ENCODE measurements at places on chromosomes 11 and 22. TPM values are rescaled to one million over a fixed set of nuclear protein-coding genes. Genes with fewer than 3 reads are reported as not detected.

DNA sequence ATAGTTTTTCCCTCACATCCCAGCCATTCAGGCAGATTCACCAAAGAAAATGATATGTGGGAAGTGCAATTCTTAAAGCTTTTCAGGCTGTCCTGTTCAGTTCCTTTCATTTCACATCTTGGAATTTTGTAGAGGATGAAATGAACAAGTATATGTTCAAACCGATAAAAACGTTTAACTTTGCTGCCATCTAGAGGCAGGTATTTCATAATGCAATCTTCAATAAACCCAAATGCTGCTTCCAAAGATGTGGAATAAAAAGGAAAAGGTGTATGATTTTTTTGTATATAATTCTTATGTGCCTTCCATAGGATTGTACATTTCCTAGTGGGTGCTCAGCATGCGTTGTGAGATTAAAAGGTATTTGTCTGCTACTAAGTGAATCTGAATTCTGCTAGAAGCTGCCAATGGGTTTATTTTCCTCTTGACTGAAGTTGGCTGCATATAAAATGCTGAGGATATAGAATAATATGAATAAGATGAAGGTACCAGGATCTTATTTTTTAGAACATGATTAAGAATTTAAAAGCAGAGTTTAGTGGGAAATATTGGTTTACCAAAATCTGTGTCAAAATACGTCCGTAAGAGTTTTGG lies 199.3 kb downstream of the PGR start:
- no peak for DNase-seq

DNA sequence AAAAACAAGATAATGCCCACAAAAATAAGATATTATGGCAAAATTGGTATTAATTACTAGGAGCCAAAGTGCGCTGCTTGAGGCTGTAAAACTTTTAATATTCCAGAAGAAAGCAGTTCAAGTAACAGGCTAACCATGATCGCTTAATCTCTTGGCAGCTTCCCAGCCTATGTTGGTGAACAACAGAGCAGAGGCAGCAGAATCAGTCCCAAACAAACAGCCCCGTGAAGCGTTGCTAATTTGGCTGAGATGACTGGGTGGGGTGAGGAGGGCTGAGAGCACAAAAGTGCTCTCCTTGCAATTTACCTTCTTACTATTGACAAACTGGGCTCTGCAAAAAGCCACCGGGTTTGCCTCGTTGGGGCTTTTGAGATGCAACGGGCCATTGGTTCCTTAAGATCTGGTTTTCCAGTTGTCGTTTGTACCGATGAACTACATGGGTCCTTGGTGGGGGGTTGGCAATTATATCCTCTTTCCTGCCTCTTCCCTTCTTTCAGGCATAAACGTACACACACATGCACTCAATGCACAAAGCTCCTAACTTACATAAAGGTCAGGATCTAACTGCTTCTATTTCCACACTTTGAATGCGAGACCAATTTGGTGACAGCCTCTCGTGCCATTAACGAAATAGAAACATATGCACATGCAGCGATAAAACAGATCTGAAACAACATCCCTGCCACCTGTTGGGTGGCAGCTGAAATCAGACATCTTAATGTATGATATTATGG lies 407.6 kb upstream of the CADM1 start:
- peak; percentile 77 for DNase-seq

BEST1 gene
- 1.0 TPM for total RNA-seq

DNA sequence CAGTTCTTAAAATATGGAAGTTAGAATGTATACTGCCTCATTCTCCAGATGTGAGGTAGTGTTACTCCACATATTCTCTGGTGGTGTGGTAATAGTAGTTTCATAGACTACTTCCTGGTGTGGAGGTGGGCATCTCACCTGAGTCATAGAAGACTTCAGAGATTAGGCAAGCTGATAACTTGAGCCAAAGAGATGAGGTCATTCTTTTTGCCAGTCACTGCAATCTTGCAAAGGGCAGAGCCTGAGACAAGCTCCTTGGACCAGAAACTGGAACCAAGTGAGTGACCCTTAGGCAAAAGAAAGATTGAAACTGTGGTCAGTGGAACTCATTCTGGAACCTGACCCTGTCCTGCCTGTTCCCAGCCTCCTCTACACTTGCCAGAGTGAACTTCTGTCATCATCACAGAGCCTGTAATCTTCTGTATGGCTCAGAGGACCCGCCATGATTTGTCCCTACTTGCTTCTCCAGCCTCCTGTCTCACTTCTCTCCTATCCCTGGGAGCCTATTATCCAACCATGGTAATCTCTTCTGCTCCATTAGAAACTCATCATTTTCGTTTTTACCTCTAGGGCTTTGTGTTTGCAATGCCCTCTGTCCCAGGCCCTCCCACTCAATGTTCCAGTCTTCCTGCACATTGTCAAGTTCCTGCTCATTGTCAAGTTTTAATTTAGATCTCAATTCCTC lies 10.6 kb upstream of the CCDC83 start:
- DNase-seq: no peak

DNA sequence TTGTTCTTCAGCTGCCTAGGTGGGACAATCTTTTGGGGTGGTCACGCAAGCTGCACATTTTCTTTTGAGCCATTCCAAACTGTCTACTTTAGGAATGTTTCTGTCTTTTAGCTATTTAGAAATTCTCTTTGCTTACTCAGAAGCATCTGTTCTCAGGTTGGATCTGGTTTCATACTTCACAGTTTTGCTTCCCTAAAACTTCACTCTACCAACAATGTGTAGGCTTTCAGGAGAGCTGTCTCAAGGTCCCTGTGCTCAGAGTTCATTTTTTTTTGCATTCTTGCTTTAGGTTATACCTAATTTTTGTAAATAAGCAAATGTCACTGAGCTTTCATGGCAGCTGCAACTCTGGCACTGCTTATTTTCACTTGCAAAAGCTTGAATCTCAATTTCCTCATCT lies 36.7 kb downstream of the CCDC90B start:
- DNase-seq: no peak

- no peak for DNase-seq
Observed at GRCh38 chr11:113279591-113279990, 34.8 kb upstream of the TTC12 start.

P2RX6 gene
- not detected for total RNA-seq

DNA sequence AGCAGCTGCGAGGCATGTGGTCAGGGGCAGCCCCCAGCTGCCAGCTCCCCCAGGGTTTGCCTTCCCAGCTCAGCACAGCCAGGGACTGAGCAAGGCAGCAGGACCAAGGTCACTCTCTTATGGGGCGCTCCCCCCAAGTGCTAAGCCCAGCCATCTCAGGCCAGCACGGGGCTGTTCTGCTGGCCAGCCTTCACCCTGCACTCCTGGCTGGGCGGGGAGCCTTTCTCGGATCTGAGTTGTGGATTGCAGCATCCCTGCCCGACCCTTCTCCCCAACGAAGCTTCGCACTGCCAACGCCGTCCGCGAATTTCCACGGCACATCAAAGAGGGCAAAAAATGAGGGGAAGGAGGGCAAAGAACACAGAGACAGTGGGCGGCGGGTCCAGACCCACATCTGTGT lies 42.5 kb upstream of the GAL start:
- DNase-seq: no peak

DNA sequence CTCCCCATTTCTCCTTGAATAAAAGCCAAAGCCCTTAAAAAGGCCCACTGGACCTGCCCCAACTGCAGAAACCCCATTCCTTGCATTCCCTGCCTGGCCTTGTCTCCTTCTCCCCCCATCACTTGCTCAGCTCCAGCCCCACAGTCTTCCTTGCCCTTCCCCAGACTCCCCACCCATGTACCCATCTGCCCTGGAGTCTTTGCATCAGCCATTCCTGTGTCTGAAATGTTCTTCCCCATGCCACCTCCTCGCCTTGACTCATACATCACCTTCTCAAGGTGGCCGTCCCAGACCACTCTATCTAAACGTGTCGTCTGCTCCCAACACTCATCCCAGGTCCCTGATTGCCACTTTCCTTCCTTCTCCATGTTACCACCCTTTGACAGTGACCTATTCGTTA lies 77.4 kb upstream of the SHANK2 start:
- no peak for DNase-seq

PLAAT4 gene
- total RNA-seq: 53.6 TPM

MRGPRX3 gene
- total RNA-seq: not detected

DNA sequence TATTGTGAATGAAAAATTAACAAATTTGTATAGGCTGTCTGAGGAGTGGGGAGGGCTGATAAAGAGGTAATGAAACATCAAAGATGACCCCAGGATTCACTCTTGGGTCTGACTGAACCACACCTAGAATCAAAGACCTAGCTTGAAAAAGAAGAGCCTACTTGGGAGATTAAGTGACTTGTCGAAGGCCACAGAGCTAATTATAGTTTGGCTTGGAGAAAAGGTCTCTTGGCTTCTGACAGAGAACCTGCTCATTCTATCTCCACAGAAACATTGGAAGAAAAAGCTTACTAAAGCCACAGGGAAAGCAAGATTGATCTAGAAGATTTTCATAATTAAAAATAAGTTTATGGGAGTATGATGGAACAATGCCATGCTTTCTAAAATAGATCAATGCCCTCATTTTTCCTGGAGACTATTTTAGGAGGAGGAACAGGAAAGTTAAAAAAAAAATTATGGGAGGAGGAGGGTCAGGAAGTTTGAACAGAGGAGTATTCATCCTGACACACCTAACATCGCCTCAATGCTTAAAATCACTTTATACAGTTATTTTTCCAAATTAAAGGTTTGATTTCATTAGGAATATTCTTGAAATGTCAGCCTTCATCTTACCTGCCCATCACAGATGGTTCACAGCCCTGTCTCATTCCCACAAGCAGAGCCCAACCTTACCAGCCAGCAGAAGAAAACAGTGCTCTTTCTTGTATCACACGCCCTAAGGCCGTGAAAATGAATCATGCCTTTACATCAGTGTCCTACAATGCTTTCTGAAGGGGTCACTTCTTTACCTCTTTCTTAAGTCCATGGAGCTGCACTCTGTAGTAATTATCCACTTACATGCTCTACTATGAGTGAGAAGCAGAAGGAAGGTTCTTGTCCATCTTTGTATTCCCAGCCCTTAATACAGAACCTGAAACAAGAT lies 231.1 kb upstream of the MPPED2 start:
- no peak for DNase-seq

DNA sequence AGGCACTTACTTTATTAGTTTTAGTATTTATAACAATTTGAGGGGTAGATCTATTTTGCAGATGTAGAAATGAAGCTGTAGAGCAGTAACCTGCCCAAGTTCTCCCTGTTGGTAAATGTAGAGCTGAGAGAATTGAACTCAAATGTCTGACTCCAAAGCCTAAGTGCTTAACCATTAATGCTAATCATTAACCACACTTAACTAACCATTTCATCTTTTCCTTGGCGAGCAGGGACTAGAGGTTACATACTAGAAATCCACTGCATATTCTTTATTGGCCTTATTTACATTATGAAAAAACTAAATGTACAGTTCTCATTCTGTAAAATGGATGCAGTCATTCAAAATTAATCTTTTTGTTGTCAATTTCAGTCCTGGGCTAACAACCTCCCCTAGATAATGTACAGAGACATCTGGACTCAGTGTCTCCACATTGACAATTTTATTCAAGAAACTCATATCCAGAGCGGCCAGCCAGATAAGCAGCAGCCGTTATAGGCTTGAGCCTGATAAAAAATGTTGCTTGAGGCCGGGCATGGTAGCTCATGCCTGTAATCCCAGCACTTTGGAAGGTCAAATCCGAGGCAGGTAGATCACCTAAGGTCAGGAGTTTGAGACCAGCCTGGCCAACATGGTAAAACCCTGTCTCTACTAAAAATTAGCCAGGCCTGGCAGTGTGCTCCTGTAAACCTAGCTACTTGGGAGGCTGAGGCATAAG lies 76.7 kb upstream of the PICALM start:
- no peak for DNase-seq

ANKK1 gene
- total RNA-seq: 0.27 TPM

GRCh38 chr11:81674211-81674610 lies 1059.5 kb downstream of the FAM181B start:
- no peak for DNase-seq

GRCh38 chr11:132058211-132058772 lies 687.9 kb downstream of the NTM start:
- DNase-seq: no peak

DNA sequence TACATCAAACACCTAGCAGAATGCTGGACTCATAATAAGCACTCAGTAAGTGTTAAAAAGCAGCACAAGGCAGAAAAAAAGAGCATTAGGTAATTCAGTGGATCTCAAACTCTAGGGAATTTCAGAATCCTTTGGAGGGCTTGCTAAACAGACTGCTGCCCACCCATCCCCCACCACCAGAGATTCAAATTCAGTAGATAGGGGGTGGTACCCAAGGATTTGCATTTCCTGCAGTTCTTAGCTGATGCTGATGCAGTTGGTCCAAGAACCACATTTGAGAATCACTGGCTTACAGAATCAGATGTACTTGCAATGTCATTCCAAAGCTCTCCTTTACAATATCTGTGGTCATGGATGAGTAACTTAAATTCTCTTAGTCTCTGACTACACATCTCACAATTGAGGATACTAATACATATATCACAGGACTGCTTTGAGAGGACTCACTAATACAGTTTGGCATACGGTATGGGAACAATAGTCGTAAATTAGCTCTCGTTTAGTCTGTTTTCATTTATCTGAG lies 664.5 kb downstream of the KCNA4 start:
- no peak for DNase-seq

KCNE3 gene
- 3.9 TPM for total RNA-seq

BAIAP2L2 gene
- total RNA-seq: 1.5 TPM

DNA sequence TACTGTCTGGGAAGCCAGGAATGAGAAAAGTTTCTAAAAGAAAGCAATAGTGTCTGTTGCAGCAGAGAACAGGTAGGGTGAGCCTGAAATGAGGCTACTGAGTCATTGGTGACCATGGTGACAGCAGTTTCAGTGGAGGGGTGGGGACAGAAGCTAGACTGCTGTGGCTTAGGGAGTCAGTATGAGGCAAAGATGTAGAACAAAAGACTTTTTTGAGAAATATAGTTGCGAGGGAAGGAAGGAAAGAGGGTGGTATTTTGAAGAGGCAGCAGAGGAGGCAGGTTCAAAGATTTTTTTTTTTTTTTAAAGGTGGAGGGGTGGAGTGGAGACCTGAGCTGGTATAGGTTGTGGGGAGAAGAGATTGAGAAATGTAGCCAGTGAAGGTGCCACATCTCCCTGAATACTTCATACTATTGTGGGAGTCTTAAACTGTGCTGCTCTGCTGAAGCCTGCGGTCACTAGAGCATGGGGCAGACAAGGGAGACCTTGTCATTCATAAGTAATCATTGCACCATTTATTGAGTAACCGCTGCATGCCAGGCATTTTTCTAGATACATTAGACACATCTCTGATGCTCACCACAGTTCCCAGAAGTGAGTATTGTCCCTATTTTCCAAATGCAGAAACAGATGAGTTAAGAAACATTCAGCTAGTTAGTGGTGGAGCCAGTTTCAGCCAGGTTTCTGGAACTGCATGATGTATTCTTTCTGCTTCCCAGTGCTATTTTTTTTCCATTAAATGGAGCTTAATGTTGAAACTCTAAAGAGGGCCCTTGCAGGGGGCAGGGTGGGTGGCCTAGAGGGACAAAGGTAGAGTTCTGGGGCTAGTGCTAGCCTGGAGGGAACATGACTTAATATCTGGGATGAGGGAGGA lies 49.9 kb downstream of the STIM1 start:
- DNase-seq: peak; percentile 57

- DNase-seq: no peak
Observed at GRCh38 chr22:50175191-50175461, 4.6 kb downstream of the PANX2 start.

GP1BB gene
- 3.6 TPM for total RNA-seq

GRCh38 chr22:29211066-29211465 lies 5.4 kb downstream of the EMID1 start:
- DNase-seq: no peak
